ENCODE measurements at places on chromosomes 4 and X.

- DNase-seq, result no peak
Measured at GRCh38 chr4:38659346-38659745, 4.7 kb upstream of the KLF3 start.

GRCh38 chr4:127708985-127709384 is 21.2 kb upstream of the SLC25A31 start:
- DNase-seq, result peak; percentile 23

DNA sequence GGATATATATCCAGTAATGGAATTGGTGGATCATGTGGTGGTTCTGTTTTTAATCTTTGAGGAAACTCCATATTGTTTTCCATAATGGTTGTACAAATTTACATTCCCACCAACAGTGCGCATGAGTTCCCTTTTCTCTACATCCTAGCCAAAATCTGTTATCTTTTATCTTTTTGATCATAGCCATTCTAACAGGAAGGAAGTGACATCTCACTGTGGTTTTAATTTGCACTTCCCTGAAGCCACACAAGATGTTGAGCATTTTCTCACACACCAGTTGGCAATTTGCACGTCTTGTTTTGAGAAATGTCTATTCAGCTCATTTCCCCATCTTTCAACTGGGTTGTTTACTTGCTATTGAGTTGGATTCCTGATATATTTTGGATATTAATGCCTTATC is 194.9 kb downstream of the CBLL2 start:
- no peak for DNase-seq

GRCh38 chr4:124431653-124432192 is 280.8 kb downstream of the ANKRD50 start:
- no peak for DNase-seq

DNA sequence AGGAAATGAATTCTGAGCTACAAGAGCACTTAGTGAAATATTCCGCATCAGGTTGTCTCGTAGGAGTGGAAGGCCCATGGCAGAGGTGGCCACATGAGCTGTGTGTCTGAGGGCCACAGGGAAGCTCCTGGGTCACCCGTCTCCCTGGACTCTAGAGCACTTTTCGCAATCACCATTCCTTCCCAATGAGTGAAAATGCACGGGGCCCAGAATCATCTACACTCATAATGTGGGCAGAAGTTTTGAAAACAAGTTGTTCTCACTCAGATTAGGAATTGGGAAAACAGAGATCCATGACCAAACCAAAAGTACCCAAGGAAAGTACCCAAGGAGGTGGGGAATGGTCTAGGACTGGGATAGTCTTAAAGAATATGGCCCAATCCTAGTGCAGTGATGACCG is 94.4 kb downstream of the SCD5 start:
- no peak for DNase-seq

- no peak for DNase-seq
Measured at GRCh38 chrX:26822448-26822847, 606.5 kb downstream of the MAGEB5 start.

DNA sequence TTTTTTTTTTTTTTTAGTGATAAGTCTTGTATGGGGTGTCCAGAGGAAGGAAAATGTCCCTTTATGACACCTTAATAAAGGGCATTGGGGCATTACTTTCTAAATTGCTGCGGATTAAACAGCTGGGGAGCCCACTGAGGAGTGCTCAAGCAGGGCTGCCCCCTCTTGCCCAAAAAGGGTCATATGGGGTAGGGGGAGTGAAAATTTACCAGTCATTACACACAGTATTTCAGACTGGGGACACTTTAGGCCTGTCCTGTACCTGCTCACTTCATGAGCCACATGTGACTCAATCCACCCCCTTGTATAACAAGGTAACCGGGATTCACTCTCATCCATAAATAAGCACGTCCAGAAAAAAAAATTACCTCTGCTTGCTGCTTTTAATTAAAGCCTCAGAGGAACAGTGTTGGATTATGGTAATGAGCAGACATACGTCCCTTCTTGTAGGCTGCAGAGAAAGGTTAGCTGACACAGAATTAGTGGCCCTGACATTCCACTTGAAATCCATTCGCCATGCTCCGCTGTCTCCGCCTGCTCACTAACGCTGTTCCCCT is 1.8 kb downstream of the PRDM8 start:
- no peak for DNase-seq
